ENCODE measurements at places on chromosomes 5 and 9.

DNA sequence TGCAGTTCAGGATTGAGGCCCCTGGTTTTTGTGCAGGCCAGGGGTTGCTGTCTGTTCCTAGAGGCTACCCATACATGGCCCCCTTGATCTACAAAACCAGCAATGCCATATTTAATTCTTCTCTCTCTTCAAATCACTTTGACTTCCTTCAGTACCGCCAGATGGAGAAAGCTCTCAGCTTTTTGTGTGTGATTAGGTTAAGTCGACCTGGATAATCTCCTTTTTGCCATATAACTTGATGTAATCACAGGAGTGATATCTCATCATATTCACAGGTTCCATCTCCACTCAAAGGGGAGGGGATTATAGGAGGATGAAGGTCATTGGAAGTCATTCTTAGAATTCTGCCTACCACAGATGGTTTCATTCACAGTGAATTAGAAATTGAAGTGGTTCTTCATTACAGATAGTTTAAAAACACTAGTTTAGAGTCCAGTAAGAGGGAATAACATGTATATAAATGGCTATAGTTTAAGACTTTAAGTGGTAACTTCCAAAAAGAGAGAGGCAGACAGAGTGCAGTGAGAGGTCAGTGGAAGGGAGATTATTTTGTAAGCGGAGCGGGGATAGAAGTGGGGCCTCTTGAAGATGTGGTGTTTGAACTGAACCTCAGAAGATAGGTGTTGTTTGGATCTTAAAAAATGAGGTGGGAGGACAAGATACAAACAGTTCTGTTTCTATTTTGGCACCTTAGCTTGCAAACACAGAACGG lies 85.9 kb downstream of the GALNT10 start:
- DNase-seq, result no peak

- no peak for DNase-seq
These were observed 1992.1 kb upstream of the NUDT12 start for GRCh38 chr5:105554568-105555169.

- no peak for DNase-seq
These were observed 821.3 kb upstream of the TYRP1 start for GRCh38 chr9:11871852-11872251.

- no peak for DNase-seq
These were observed 60.4 kb upstream of the SPRY4 start for GRCh38 chr5:142385194-142385593.

DNA sequence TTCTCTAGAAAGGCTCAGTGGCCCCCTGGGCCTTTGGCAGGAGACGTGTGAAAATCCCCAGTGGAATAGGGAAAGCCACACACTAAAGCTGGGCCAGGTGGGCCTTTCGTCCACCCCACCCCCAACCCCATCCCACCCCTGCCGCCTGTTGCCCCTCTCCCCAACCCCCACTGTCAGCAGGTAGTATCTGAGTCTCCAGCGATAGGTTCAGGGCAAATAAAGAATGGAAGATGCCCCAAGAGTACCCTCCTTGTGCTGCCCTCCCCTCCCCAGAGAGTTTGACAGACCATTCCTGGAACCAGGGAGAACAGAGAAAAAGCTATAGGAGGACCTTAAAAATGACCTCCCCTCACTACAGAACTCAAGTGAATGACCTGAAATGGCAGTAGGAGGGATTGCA lies 36.7 kb upstream of the UBE2D2 start:
- DNase-seq, result no peak

GRCh38 chr5:42666869-42667268 lies 89.7 kb upstream of the CCDC152 start:
- no peak for DNase-seq

- DNase-seq, result peak; percentile 59
These were observed 1092.0 kb downstream of the MAT2B start for GRCh38 chr5:164597293-164597900.

DNA sequence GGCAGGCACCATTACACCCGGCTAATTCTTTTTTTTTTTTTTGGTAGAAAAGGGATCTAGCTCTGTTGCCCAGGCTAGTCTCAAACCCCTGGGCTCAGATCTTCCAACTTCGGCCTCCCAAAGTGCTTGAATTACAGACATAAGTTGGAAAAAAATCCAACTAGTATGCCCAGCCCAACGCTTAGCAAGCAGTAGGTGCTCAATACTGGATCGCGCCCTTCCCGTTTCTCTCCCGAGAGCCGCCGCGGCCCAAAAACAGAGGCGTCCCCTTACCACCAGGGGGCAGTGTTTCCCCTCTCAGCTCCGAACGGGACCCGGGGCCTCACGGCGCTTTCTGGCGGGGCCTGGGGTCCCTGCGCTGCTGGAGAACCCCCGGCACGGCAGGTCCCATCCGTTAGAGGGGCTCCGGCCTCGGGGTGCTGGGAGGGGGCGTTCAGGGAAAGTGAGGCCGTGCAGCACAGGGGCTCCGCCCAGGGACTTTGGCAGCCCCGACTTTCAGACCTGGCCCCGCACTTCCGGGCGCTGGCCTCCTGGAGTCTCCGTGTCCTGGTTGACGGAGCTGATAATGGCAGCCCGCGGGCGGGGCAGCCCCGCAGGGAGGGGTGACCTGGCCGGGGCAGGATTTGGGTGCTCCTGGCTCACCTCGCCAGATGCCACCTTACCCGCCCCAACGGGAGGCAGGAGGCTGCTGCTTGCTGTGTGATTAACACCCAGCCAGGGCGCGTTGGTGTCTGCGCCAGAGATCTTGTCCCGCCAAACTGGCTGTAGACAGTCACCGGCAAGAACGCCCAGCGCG lies 15.2 kb downstream of the PTGES start:
- DNase-seq, result peak; percentile 95

GRCh38 chr5:136208916-136209315 lies 16.0 kb upstream of the SMIM32 start:
- no peak for DNase-seq

- DNase-seq, result no peak
These were observed 188.5 kb downstream of the DAB2IP start for GRCh38 chr9:121839726-121840500.

- peak; percentile 8 for DNase-seq
These were observed 24.0 kb upstream of the KLF4 start for GRCh38 chr9:107513464-107514100.

- no peak for DNase-seq
These were observed 145.0 kb upstream of the FTMT start for GRCh38 chr5:121706686-121707085.

- DNase-seq, result no peak
These were observed 46.8 kb upstream of the HAND1 start for GRCh38 chr5:154524859-154525258.

- peak; percentile 88 for DNase-seq
These were observed 744 bp downstream of the TARS1 start for GRCh38 chr5:33441241-33442177.

- DNase-seq, result peak; percentile 21
These were observed 47.2 kb downstream of the CMYA5 start for GRCh38 chr5:79736528-79737514.

DNA sequence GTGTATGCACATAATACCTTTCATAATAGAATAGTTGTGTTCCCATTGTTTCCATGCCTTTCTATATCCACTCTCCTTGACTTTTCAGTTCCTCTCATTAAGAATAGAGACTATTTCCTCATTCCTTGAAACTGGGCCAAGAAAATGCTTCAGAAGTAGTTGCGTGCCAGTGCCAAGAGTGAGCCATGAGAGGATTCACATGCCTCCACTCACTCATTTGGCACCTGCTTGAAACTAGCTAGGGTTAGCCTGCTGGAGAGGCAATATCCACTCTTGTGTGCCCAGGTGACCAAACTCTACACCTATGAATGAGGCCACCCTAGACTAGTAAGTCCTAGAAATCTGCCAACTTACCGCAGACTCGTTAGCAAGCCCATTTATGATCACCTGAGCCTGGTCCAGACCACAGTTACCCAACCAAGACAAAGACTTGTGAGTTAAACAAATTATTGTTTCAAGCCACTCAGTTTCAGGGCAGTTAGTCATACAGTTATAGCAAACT lies 276.3 kb downstream of the EPB41L4A start:
- DNase-seq, result no peak

DNA sequence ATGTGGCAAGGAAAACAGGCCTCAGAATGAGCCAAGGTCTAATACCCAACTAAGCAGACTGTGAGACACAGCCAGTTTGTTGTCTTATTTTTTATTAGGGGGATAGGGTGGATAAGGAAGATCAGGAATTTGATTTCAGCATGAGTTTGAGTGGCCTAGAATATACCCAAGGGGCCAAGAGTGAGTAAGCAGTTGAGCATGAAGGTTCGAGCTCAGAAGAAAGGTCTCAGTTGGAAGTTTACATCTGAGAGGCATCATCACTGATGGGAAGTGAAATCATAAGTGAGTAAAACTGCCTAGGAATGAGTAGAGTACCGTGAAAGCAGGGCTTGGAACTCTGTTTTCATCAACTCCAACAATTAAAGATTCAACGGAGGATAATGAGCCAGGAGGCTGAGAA lies 12.6 kb downstream of the PSMD5 start:
- DNase-seq, result no peak

GRCh38 chr5:2685651-2686272 lies 65.7 kb downstream of the IRX2 start:
- DNase-seq, result no peak

GRCh38 chr5:41809128-41809527 lies 61.1 kb downstream of the OXCT1 start:
- DNase-seq, result no peak

- DNase-seq, result peak; percentile 56
These were observed 3.0 kb upstream of the TJP2 start for GRCh38 chr9:69171049-69171448.
